HAP-1 (cell line): ENCODE measurements at places on chromosomes 11 and 22.

DNA sequence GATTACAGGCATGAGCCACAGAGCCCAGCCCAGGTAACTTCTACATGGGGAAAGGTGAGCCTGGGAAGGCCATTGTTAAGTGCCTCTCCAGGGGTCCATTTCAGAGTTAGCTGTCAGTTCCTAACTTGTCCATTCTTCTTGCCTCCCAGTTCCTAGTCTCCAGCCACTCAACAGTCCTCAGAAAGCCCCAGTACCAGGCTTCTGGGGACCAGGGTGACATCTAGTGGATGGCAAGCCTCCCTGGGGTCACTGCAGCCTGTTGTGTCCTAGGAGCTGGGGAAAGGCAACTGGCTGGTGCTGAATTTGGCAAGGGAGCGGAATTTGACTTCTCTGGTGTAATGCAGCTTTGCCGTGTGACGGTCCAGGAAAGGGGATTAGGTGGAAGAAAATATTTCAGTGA lies 2.1 kb downstream of the LGALS12 start:
- DNase-seq: peak; percentile 49

DNA sequence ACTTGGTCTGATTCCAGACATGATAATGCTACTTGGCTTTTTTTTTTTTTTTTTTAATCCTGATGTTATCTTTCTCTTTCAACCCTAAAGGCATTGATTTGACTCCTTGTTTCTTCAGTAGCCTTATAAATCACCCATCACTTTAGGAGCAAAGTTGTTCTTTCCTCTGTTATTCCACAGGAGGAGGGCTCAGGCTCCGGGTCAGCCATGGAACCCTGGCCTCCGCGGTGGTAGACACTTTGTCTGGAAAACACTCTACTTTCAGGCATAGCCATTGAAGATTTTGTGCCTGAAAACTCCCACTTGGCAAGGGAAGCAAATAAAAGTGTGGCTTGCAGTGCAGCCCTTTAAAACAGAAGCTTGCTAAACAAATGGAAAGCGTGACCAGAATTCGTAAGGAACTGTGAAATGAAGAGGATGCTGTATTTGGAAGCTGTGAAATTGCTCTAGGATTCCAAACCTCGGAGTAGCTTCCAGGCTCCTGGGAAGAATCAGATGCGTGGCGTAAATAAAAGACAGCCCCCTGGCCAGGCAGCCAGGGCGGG lies 44.9 kb downstream of the ARHGAP8 start:
- peak; percentile 27 for DNase-seq

GRCh38 chr11:63937713-63938478 lies 906 bp upstream of the NAA40 start:
- DNase-seq: peak; percentile 52

GRCh38 chr11:77403211-77403610 lies 70.7 kb downstream of the PAK1 start:
- no peak for DNase-seq

DNA sequence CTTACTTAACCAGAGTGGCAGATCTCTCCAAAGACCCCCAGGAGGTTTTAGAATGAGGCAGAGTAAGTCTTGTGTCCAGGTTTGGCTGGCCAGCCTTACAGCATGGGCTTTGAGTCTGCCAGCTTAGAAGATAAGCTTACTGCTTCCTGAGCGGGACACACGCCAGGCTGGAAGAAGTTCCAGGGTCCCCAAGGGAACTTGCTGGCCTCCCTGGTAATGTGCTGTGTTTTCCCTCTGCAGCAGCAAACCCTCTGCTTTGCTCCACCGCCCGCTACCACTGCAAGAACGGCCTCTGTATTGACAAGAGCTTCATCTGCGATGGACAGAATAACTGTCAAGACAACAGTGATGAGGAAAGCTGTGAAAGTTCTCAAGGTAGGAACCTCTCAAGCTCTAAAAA lies 154.2 kb downstream of the LDLRAD3 start:
- no peak for DNase-seq

GRCh38 chr22:46815559-46815895 lies 53.1 kb downstream of the TBC1D22A start:
- no peak for DNase-seq

DNA sequence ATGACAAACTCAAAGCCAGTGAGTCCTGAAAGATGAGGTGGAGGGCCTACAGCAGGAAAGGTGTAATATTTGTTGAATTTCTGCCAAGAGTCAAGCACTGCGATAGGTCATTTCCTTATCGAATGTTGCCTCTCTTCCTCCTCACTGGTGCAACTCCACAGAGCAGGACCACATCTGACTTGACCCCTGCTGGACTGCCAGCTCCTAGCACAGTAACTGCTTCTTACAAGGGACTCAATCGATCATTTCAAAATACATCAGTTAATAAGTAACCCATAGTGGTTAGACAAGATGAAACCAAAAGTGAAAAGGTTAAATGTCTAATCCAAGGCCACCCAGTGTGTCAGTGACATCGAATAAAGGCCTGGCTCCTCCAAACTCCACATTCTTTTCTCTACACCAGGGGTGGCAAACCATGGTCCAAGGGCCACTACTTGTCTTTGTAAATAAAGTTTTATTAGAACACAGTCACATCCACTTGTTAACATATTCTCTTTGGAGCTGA lies 98.5 kb upstream of the CSNK2A3 start:
- no peak for DNase-seq

DNA sequence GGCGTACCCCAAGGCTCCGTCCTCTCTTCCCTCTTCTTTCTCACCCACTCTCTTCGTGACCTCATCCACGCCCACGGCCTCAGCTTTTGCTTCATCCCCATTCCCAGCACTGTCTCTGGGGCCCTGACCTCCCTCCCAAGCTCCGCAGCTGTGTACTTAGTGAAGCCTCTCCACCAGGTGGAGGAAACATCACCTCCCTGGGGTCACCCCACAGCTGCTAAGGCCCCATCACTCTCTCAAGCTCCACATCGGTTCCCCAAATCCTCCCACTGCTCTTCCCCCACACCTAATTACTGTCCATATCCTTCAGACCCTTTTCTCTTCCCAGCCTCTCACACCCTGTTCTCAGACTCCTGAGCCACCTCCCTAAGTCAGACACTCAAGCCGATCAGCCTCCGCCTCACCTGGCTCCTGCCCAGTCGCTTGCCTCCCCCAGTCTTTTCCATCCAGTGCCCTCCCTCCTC lies 7.9 kb upstream of the SYT7 start:
- no peak for DNase-seq

DNA sequence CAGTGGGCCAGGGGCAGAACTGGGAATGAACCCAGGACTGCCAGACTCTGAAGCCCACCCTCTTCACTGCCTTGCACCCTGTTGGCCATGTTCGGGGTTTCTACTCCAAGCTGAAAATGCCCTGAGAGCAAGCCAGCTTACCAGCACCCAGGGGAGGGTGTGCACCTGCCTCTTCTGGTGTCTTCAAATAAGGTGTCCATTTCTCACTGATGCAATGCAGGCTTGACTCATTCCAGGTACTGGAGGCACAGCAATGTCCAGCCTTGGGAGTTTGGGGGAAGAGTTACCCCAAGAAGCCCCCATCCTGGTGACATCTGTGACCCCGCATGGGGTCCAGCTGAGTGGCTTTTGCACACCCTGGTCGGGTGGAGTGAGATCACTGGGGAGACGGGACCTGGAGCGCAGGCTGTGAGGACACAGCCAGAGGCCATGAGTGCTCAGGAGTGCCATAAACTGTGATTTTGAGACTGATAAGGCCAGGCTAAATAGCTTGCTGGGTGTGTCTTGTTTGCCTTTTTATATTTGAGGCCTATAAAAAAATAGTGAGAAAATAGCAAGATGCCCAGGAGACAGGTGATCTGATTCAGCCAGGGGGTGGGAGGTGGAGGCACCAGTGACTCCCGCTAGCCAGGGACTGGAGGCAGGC lies 4.6 kb upstream of the CERK start:
- DNase-seq: no peak

- no peak for DNase-seq
Measured at GRCh38 chr11:77040401-77040777, 6.2 kb downstream of the B3GNT6 start.

DNA sequence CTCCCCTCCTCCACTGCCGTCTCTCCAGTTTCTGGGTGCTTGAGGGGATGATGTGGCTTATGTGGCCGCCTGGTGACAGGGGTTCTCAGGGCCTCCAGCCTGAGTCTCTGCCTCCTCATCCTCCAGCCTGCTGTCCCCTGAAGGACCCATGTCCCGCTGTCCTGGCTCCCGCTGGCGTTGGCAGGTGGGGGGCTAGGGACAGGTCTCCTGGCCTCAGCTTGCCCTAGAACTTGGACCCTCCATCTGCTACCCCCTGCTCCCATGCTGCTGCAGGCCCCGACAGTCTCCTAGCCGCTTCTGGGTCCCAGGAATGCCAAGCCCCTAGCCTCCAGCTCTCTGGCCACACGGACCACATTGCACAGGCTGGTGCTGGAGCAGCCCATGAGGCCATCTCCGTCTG lies 13.9 kb upstream of the CELSR1 start:
- DNase-seq: no peak

- DNase-seq: no peak
Measured at GRCh38 chr11:8956860-8957259, 7.4 kb downstream of the TMEM9B start.

- no peak for DNase-seq
Measured at GRCh38 chr11:75267171-75267970, 26.8 kb downstream of the TPBGL start.

GRCh38 chr11:72001834-72002591 lies 3.3 kb downstream of the IL18BP start:
- no peak for DNase-seq

DNA sequence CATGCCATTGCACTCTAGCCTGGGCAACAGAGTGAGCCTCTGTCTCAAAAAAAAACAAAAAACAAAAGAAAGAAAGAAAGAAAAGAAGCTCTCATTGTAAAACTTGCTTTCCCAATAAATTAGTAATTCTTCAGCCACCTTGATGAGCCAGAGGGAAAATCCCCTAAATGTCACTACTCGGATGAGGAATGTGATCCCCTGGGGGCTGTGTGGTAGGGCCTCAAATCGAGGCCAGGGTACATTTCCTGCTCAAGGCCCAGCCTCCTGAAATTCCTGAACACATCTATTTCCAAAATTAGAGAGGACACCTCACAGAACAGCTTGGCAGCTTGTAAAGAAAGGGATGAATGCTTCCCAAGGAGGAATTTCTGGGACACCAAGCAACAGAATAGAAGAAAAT lies 147.1 kb upstream of the SESN3 start:
- no peak for DNase-seq

DNA sequence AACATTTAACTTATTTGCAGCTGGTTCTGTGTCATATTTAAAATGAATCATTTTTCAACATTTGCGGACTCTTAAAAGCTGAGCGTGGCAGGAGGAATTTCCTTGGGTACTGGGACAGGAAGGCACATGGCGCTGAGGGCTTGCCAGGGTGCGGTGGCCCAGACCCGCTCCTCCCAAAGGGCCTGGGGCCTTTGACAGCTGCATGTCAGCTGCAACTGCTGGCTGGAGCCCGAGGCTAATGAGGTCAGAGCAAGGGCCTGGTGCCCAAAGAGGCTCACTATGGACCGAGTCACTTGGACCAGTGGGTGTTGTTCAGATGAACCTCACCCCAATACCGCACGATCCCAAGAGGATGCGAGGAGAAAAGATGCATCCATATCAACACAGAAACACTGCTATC lies 326.9 kb downstream of the CTTN start:
- DNase-seq: no peak

DNA sequence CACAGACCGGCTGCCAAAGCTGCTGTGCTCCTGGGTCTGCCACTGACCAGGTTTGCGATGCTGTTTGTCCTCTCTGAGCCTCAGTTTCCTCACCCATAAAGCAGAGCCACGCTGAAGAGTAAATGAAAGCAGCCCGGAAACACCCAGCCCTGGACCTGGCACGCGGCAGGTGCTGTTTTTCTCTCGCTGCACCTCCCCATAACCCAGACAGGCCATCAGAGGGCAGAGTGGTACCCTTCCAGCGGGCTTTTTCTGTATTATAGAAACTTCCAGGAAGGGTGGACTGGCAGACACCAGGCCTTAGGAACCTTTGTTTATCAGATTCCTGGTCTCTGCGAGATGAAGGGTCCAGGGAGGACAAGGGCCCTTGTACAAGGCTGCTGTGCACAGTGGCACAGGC lies 17.9 kb upstream of the FGF19 start:
- no peak for DNase-seq

DNA sequence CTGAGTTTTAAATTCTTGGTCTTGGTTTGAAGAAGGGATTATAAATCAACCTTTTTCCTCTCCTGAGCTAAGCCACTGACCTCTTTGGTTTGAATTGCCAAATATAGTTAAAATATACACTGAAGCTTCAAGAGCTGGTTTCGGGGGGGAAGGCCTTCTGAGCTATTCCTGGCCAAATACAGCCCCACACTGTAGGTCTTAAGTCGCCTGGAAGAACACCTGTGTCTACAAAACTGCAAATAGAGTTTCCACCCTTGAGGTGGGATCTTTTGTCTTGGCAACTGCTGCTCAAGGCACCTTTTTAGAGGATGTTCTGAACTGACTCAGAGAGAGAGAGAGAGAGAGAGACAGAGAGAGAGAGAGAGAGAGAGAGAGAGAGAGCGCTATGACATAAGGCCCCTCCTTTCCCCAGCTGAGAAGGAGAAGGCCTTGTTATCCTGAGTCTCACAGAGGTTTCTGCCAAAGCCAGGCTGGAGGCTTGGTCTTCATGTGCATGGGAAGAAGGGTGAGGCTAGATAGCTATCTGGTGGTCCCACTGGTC lies 5.5 kb downstream of the ADM start:
- no peak for DNase-seq

DNA sequence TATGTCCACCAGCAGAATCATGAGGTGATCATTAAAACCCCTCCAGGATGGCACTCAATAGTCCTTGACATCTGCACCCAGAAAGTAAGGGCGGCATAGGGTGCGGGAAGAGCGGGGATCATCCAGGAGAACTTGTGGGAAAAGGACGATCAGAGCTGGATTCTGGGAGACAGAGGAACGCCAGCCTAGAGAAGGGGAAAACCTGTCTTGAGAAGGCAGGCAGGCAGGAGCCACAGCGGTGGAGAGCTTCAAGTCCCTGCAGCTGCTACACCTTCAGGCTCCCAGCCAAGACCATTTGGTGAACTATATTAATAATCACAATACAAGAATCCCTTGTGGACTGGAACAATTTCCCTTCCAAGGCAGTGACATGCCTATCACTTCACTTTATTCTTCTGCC lies 134.3 kb downstream of the BUD13 start:
- no peak for DNase-seq

DNA sequence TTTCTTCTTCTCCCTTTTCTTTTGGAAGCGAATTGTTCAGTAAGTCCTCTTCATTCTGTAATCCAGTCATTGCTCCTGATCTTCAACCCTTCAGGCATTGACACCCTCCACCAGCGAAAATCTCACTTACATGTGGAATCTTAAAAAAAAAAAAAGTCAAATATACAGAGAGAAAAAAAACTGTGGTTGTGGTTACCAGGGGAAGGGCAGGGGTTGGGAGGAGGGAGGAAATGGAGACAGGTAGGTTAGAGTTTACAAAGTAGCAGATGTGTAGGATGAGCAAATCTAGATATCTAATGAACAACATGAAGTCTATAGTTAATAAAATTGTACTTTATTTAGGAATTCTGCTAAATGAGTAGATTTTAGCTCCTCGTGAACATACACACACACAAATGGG lies 17.7 kb upstream of the TMEM123 start:
- DNase-seq: no peak

GRCh38 chr22:44870021-44870420 lies 117.6 kb downstream of the ARHGAP8 start:
- DNase-seq: no peak
